ENCODE measurements at places on chromosomes 4 and X.

GRCh38 chr4:81922313-81922712 is 450.6 kb upstream of the RASGEF1B start:
- no peak for DNase-seq
- no peaks in the 10 kb centered on the region for H3K4me1 ChIP-seq
- H3K27me3 ChIP-seq, result no peaks in the 10 kb centered on the region
- no peak overlapping the region for H3K27ac ChIP-seq

GRCh38 chrX:74232859-74233258 is 71.1 kb upstream of the ZCCHC13 start:
- no peaks in the 10 kb centered on the region for H3K36me3 ChIP-seq
- H3K4me1 ChIP-seq, result no peaks in the 10 kb centered on the region
- H3K4me3 ChIP-seq, result no peak overlapping the region
- no peak for DNase-seq
- no peak overlapping the region for H3K27ac ChIP-seq

DNA sequence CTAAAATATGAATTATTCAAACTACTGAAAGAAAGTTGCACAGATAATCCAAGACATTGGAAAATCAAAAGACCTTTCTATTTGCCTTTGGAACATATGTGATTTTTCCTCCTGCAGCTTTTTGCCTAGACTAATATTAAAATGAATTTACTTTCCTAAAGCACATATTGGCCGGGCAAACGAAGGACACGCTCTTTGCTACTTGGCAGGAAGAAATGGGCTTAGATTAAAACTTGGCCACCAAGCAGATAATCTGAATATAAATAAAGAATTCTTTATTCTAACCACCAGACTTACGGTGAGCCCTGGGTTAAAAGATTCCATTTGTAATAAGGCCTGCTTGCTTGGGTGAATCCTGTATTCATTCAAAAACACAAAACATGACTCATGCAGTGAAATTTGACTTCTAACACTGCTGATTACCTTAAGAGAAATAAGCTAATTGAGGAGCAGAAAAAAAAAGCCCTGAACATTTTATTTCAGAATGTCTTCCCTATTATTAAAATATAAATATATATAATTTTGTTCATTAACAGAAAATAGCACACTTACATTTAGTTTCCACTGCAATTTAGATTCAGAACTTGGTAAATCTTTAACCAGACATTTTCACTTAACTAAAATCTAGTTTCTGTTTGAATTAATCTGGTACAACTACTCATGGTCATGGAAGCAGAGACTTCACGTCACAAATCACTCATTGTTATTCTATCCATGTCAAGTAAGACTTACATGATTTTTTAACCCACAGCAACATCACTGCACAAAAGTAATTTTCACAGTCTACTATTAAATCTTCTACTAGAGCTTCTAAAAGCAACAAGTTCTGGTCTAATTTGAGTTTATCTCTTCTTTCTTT is 116.1 kb upstream of the PLAC1 start:
- H3K27me3 ChIP-seq, result no peaks in the 10 kb centered on the region
- H3K36me3 ChIP-seq, result no peaks in the 10 kb centered on the region
- H3K4me1 ChIP-seq, result no peaks in the 10 kb centered on the region
- H3K27ac ChIP-seq, result no peak overlapping the region
- H3K4me3 ChIP-seq, result no peak overlapping the region

- H3K4me1 ChIP-seq, result no peaks in the 10 kb centered on the region
- no peak for DNase-seq
- no peaks in the 10 kb centered on the region for H3K36me3 ChIP-seq
- H3K27ac ChIP-seq, result no peak overlapping the region
- no peaks in the 10 kb centered on the region for H3K27me3 ChIP-seq
These were observed 721 bp upstream of the MAOA start for GRCh38 chrX:43655151-43656004.

DNA sequence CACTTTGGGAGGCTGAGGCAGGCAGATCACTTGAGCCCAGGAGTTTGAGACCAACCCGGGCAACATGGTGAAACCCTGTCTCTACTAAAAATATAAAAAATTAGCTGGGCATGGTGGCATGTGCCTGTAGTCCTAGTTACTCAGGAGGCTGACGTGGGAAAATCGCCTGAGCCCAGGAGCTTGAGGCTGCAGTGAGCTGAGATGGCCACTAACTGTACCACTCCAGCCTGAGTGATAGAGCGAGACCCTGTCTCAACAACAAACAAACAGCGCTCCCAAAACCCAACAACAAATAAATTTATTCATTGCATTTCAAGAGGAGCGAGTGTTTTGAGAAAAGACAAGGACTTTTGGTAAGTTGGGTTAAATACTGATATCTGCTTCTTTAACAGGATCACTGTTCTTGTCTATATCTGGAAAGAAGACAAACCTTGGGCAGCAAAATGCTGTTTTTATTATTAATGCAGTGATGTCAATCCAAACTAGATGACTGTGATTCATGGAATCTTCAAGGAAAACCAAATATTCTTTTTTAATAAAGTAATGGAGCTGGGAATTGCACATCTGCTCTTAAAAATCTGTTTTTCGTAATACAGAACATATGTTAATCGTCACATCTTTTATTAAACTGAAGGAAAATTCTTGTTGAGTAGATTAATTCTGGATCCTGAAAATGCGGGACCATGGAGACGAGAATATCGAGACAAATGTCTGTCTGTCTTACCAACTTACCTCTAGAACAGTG is 90.8 kb upstream of the LIMCH1 start:
- no peaks in the 10 kb centered on the region for H3K27me3 ChIP-seq
- H3K36me3 ChIP-seq, result no peaks in the 10 kb centered on the region
- no peak for DNase-seq
- H3K27ac ChIP-seq, result no peak overlapping the region
- no peaks in the 10 kb centered on the region for H3K4me1 ChIP-seq

DNA sequence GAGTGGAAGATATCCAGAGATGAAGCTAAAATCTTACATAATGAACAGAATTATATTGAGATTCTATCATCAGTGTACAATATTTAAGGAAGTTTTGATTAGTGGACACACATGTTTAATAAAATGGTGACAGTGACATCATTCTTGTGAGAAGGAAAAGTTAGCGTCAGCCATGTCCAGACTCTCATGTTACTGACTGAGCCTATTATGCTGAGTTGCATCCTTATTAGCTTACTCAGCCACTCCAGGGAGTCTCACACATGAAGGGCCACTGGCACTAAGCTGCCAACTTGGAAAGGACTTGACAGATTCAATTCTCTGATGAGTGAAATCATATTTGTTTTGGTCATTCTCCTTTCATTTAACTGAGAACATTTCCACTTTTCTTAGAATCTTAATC is 170.6 kb downstream of the BANK1 start:
- no peak for DNase-seq
- no peaks in the 10 kb centered on the region for H3K36me3 ChIP-seq
- H3K4me3 ChIP-seq, result no peak overlapping the region
- no peaks in the 10 kb centered on the region for H3K4me1 ChIP-seq
- no peaks in the 10 kb centered on the region for H3K27me3 ChIP-seq

DNA sequence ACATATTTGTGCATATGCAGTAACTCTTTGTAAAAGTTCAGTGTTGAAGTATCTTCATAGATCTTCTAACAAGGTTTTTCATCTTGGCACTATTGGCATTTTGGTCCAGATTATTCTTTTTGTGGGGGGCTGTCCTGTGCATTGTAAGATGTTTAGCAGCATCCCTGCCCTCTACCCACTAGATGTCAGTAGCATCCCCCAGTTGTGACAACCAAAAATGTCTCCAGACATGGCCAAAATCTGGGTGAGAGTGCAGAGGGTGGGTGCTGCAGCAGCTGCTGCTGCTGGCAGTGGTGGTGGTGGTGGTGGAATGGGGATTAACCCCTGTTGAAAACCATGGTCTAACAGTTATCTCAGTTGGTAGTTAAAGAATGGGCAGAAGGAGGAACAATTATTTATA is 370.0 kb downstream of the GPAT3 start:
- DNase-seq, result no peak
- no peaks in the 10 kb centered on the region for H3K27me3 ChIP-seq
- no peaks in the 10 kb centered on the region for H3K4me1 ChIP-seq
- H3K4me3 ChIP-seq, result no peak overlapping the region
- no peaks in the 10 kb centered on the region for H3K36me3 ChIP-seq
- H3K27ac ChIP-seq, result no peak overlapping the region

DNA sequence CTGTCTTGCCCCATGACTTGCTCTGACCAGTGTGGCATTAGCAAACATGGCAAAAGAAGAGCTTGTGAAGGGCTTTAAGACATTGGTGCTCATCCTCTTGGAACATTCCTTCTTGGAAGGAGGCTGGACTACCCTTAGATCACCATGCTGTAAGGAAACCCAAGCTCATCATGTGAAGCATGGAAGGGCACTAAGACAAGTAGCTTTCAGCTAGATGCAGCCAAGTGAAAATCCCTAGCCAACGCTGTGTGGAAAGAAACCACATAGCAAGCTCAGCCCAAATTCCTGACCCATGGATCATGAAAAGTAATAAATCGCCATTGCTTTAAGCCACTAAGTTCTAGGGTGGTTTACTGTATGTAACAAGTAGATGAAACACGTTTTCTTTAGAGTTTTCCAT is 12.4 kb upstream of the PACRGL start:
- no peaks in the 10 kb centered on the region for H3K27me3 ChIP-seq
- no peak overlapping the region for H3K4me3 ChIP-seq
- no peak for DNase-seq
- H3K36me3 ChIP-seq, result no peaks in the 10 kb centered on the region
- no peak overlapping the region for H3K27ac ChIP-seq

- DNase-seq, result no peak
- no peaks in the 10 kb centered on the region for H3K27me3 ChIP-seq
These were observed 319.1 kb upstream of the KLF3 start for GRCh38 chr4:38344929-38345328.

GRCh38 chr4:77861495-77861894 is 1.1 kb upstream of the MRPL1 start:
- peaks cover 6% of the 10 kb centered on the region for H3K4me1 ChIP-seq
- H3K4me3 ChIP-seq, result peak overlapping the region; percentile 78
- H3K36me3 ChIP-seq, result no peaks in the 10 kb centered on the region
- DNase-seq, result no peak
- no peaks in the 10 kb centered on the region for H3K27me3 ChIP-seq

DNA sequence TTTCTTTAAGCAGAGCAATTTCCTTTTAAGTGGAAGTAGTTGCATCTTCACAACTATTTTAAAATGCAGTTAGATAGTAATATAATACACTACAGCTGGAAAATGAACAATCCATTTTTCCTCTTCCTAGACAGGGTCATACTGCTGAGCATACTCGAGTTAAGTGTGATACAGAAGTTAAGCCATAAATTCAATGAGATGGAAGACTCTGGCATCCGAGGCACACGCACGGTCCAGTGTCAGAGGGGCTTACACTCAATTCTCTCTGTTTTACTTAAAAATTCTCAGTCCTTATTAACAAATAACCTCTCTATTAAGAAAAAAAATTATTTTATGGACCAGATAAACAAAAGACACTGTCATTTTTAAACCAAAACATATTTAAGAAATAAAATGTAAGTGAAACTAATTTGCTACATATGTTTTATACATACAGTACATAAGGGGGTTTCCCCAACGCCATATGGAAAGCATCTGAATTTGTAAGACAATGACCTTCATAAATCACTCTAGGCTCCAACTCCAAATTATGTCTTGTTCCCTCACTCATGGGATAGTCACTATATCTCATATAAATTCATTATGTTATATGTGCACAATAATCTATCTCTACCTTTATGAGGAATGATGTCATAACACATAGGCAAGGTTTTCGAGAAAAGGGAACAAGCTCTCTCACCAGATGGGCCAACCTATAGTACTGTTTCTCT is 315.3 kb downstream of the PAPSS1 start:
- no peaks in the 10 kb centered on the region for H3K4me1 ChIP-seq
- no peaks in the 10 kb centered on the region for H3K36me3 ChIP-seq
- no peak overlapping the region for H3K27ac ChIP-seq
- no peak overlapping the region for H3K4me3 ChIP-seq
- DNase-seq, result no peak

DNA sequence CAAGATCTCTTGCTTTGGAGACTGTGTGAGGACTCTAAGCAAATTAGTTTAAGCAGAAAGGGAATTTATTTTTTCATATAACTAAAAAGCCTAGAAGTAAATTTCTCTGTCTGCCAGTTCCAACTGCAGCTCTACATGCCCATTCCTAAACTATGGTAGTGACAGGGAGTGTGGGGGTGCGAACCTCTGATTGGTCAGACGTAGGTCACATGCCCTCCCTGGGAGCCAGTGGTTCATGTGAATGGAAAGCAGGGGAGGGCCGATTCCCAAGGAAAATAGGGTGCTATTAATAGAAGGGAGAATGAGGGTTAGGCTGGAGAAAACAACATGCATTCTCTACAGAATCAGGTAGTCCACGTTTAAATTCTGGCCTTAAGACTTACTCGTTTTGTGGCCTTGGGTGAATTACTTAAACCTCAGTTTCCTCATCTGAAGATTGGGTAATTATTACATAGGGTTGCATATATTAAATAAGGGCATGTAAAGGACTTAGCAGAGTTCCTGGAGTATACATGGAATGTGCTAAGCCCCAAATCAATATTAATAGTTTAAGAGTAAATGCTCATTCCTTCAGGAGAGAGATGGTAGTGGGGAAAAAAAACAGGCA is 7.2 kb downstream of the RAB33B start:
- no peaks in the 10 kb centered on the region for H3K36me3 ChIP-seq
- H3K4me1 ChIP-seq, result peaks cover 3% of the 10 kb centered on the region
- no peaks in the 10 kb centered on the region for H3K27me3 ChIP-seq
- no peak overlapping the region for H3K27ac ChIP-seq

GRCh38 chr4:81635739-81636138 is 164.0 kb upstream of the RASGEF1B start:
- no peak overlapping the region for H3K27ac ChIP-seq
- no peaks in the 10 kb centered on the region for H3K36me3 ChIP-seq
- H3K4me3 ChIP-seq, result no peak overlapping the region
- peak; percentile 31 for DNase-seq
- no peaks in the 10 kb centered on the region for H3K27me3 ChIP-seq

DNA sequence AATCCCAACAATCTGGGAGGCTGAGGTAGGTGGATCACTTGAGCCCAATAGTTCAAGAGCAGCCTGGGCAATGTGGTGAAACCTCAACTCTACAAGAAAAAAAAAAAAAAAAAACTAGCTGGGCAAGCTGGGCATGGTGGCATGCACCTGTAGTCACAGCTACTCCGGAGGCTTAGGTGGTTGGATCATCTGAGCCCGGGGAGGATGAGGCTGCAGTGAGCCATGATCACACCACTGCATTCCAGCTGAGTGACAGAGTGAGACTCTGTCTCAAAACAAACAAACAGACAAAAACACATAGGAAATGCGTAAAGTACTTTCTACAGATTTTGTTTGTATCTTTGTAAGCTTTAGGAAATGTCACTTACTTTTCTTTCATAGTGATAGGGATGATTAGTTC is 307.2 kb upstream of the NR3C2 start:
- H3K36me3 ChIP-seq, result no peaks in the 10 kb centered on the region
- DNase-seq, result no peak
- no peaks in the 10 kb centered on the region for H3K27me3 ChIP-seq
- no peak overlapping the region for H3K27ac ChIP-seq
- no peak overlapping the region for H3K4me3 ChIP-seq

DNA sequence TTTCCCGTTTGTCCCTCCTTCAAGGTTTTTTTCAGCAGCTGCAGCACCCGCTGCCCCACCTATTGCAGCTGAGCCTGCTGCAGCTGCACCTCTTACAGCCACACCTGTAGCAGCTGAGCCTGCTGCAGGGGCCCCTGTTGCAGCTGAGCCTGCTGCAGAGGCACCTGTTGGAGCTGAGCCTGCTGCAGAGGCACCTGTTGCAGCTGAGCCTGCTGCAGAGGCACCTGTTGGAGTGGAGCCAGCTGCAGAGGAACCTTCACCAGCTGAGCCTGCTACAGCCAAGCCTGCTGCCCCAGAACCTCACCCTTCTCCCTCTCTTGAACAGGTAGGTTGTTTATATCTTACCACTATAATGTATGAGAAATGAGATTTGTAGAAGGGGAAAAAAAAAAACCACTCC is 4.5 kb downstream of the PRR27 start:
- no peaks in the 10 kb centered on the region for H3K27me3 ChIP-seq
- DNase-seq, result no peak
- no peaks in the 10 kb centered on the region for H3K36me3 ChIP-seq
- H3K4me1 ChIP-seq, result no peaks in the 10 kb centered on the region
